ENCODE measurements at places on chromosomes 2 and 18.
A peak's percentile ranks its signal among the peaks of the same experiment; 100 is the strongest.

DNA sequence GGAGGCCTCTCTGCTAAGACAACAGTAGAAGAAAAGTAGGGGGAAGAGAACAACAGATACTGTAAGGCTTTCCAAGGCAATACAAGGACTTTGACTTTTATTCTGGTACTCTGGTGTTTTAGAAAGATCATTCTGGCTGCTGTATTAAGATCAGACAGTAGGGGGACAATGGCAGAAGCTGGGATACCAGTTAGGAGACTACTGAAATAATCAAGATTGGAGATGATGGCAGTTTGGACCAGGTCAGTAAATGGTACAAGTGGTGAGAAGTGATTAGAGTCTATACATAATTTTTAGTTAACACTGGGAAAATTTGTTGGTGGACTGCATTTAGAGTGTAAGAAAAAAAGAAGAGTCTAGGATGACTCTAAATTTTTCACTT, 139.7 kb downstream of the ROCK1 start:
- peak; percentile 10 for DNase-seq

DNA sequence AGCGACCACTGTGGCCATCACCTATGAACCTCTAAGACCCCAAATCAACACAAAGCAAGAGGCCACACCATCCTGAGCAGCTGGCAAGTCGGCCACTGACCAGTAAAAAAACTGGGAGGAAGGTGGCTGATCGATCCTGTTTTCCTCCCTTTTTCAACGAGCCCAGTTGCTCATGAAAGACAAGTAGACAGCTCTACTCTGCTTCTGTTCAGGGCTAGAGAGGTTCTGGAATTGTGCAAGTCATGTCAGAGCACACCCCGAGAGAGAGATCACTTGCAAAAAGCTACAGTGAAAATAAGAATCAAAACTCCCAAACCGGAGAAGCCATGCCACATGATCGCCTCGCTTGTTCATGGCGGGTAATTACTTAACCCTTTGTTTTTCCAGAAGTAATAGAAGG, 34.6 kb downstream of the ZNF516 start:
- DNase-seq = no peak

- DNase-seq = no peak
Measured at GRCh38 chr2:215888680-215889079, 124.7 kb downstream of the MREG start.

GRCh38 chr2:70553584-70554337, at the start of gene TGFA:
Gene TGFA, minus strand, starts transcription at chr2:70553826. Its CDS starts 59 bp downstream, at chr2:70553767.
- DNase-seq = no peak

DNA sequence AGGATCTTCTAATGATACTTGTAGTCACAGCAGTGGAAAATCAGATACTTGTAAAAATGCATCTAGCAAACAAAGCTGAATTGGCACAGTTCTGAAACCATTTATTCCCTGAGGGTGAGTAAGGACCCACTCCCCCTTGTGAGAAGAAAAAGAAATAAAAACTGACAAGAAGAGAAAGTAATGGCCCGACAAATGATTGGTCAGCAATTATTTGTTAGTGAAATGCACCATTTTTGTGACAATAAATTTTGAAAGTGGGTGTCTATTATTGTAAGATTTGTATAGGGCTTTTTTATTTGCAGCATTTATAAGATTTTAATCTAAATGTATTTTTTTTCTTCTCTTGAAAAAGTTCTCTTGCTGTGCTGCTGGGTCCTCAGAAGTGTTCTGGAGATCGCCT, 600.8 kb downstream of the STK39 start:
- DNase-seq = no peak

GRCh38 chr2:176390276-176391147, 121.3 kb downstream of the MTX2 start:
- no peak for DNase-seq

Data from fibroblast of the conjunctiva (primary cell).